ENCODE measurements at places on chromosomes 16 and 17. TPM values are rescaled to one million over a fixed set of nuclear protein-coding genes. Genes with fewer than 3 reads are reported as not detected.

GRCh38 chr17:64506576-64507412, at the start of gene CEP95:
Gene CEP95 (plus strand): TSS chr17:64506977. CDS start chr17:64507098, 121 bp downstream.
- peak; percentile 99 for DNase-seq

DNA sequence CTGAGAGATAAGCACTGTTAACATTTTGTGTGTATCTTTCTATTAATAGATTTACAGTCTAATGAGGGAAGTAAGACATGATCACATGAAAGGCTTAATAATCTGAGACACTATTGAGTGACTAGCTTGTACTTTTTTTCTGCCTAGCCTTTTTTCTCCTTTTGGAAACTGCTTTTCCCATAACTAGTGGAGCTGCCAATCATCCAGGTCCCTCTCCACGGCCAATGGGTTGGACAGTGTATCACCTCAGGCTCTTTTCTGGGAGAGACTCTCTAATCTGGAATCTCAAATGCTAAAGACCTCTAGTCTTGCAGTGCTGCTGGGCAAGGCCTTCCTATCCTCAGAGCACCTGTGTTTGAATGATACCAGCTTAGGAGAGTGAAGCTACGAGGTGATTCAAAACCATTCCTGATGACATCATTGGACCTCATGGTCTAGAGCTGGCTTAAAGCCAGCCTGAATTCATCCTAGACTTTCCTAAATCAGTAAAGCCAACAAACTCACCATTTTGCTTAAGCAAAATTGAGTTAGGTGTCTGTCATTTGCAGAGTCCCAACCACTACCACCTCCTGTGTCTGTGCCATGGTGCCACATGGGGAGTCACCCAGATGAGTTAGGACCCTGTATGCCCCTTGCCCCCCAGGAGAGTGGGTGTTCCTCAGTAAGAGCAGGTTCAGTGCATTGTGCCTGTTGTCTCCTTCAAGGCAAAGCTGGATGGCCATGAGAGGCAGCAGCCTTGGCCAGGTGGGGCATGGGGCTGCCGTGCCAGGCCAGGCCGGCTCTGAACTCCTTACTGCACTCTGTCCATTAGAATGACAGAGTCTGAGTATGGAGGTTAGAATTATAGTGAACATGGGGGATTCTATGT, 62.9 kb downstream of the SPECC1 start:
- no peak for DNase-seq

DNA sequence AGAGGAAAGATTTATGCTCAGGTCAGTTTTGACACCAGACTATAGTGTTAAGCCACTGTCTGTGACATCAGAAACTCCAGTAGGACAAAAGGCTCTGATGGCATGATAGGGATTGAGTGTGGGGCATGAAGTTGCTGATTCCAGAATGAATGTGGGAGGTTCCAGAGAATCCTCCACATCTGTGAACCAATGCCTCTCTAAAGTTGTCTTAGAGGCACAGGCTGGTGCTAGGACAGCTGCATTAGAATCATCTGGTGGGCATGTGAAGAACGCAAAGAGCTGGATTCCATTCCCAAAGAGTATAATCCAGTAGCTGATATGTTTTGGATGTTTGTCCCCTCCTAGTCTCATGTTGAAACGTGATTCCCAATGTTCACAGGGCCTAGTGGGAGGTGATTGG, 32.1 kb upstream of the NLK start:
- DNase-seq = no peak

DNA sequence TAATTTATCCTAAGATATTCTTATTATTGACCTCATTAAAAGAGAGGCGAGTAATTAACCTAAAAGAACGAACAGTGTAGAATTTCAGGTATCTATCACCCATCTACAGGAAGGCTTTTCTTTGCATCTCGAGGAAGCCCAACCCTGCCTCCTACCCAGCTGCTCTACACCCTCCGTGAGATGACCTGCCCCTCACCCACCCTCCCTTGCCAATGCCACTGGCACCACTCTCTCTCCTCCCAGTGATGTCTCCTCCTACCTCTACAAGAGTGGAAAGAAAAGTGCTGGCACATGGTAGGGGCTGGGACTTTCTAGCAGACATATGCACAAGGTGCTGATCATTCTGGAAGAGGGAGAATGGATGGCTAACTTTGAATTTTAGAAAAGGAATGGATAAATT, 22.9 kb upstream of the FOXJ1 start:
- no peak for DNase-seq

- DNase-seq = peak; percentile 83
Measured at GRCh38 chr17:34259146-34259545, 4.1 kb downstream of the CCL2 start.

DNA sequence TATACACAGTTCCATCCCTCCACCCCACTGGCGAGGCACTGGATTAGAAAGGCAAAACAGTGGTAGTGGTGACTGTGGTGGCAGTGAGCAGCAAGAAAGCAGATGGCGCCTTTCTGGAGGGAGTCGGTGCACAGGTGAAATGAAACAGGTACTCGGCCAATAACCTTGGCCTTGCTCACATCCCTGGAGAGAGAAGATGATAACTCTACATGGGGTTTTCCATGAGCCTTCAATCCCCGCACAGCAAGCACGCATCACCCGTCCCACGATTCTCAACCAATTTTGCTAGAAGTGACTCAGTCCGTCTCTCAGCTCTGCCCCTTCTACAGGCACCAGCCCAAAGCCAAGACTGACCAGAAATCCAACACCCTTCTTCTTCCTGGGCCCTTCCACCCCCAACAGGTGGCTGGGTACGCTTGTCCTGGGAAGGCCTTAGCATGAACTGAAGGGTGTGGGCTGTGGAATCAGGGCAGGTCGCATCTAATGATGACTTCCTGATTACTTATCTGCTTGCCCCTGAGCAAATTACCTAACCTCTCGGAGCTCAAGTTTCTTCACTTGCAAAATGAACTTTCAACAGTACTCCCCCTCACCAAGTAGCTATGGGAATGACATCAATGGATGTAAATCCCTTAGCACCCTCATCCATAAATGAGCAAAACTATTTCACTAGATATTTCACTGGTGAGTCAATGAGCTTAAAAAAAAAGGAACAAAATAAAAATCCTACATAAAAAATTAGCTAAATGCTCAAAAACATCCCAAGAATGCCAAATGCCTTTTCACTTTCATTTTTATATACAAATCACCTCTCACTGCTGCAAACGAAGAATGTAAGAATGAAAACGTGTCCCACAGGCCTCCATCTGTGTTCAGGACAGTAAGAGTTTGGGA, 18.0 kb downstream of the XPO6 start:
- no peak for DNase-seq

The CIBAR2 gene
- not detected for polyA plus RNA-seq

The UNC119 gene
- polyA plus RNA-seq = 101 TPM

The KRT20 gene
- polyA plus RNA-seq = not detected

The CA7 gene
- 0.46 TPM for polyA plus RNA-seq

The OR1A1 gene
- polyA plus RNA-seq = not detected

The GJC1 gene
- 27.0 TPM for polyA plus RNA-seq

The CLDN6 gene
- polyA plus RNA-seq = 344 TPM

The CDK12 gene
- polyA plus RNA-seq = 14.1 TPM

The SLC35B1 gene
- 143 TPM for polyA plus RNA-seq

The UBE2O gene
- 31.9 TPM for polyA plus RNA-seq

The SBK1 gene
- polyA plus RNA-seq = 12.9 TPM

The CRISPLD2 gene
- polyA plus RNA-seq = 0.91 TPM

The CPD gene
- polyA plus RNA-seq = 19.5 TPM
